Dermis microvascular lymphatic vessel endothelial cell (primary cell): ENCODE measurements at places on chromosomes 13 and 19. TPM values are rescaled to one million over a fixed set of nuclear protein-coding genes. Genes with fewer than 3 reads are reported as not detected.

- DNase-seq, result no peak
Measured at GRCh38 chr19:920051-920864, 3.1 kb downstream of the KISS1R start.

GRCh38 chr13:67275351-67275960 lies 45.3 kb upstream of the PCDH9 start:
- DNase-seq, result no peak

DNA sequence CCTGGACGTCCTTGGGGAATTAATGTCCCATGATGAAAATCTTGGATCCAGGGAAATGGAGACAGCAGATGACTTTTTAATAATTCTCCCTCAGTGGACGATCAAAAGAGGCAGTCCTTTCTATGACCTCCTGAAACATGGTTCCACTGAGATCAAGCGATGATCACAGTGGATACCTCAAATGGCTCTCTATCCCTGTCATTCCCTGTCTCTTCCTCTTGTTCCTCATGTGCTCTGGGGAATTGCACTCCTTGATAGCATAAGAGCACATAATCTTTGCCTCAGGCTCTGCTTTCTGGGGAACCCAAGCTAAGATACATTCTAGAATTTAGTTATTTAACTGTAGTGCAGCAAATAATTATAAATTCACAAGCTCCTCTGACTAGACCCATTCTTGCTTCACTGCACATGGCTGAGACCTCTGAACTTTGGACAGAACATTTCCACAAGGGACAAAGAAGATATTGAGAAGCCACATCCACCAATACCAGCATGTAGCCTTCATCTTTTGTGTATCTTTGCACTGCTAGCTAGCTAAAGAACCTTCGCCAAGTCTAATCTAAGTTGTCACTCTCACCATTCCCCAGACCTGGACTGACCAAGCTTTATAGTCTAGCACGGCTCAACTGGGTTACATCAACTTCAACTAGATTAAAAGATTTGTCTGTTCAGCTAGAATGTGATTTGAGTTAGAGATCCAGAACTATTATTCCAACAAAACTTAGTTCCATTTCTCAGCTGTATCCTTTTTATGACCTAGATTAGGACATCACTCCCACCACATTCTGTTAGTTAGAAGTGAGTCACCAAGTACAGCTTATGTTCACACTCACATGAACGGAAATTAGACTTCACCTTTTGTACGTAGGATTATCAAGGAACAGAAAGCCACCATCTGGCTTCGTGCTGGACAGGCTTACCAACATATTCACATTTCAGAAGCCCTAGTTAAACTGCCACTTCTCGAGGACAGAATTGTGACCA lies 142.7 kb downstream of the SUCLA2 start:
- no peak for DNase-seq

- DNase-seq, result no peak
Measured at GRCh38 chr19:1985588-1986356, 29.7 kb downstream of the BTBD2 start.

FCAR gene
- total RNA-seq, result not detected in 2 replicates

DMKN gene
- not detected in 2 replicates for total RNA-seq

NMRK2 gene
- not detected in 2 replicates for total RNA-seq

WDR88 gene
- total RNA-seq, result not detected in 2 replicates

ZNF626 gene
- total RNA-seq, result 7.2 and 10.1 TPM in 2 replicates
